ENCODE measurements at places on chromosomes 2 and 18.

- no peak for DNase-seq
Measured at GRCh38 chr2:157898591-157898996, 22.5 kb upstream of the ACVR1 start.

DNA sequence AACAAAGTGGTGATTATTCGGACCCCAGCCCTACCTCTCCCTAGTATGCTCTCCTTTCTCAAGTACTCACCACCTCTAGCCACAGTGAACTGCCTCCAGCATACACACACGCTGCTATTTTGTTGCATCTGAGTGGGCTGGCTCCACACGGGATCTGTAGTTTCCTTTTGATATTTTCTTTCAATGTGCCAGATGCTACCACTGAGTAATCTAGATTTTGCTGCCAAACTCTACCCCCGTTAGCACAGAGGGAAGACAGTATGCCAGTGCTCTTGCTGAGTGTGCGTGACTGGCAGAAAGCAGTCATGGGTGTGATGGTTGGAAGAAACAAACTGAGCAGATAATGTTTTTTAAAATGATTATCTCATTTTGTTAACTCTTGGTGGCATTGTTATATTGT lies 11.6 kb downstream of the CFLAR start:
- DNase-seq: peak; percentile 75

- DNase-seq: no peak
Measured at GRCh38 chr18:75937306-75937705, 509.8 kb upstream of the SMIM21 start.

GRCh38 chr2:70718241-70718640 lies 49.8 kb downstream of the ADD2 start:
- DNase-seq: no peak

DNA sequence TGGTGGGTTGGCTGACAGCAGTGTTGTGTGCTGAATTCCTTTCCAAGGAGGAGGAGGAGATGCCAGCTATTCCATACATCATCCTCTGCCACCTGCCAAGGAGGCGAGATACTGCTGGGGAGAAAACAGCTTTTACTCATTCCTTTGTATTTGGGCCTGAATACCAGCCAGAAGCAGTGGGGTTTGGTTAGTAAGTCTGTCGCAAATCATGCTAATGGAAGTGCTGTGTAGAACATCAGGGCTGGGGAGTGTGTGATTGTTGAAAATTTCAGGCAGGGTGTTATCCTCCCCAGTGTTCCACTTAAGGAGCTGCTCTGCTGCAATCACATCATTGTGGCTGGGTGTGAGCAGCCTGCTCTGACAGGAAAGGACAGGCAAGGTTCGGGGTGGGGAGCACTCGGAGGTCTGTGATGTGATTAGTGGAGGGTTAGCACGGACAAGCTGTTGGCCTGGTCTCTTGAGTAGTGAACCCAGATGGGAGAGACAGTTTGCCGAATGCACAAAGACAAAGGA lies 128.2 kb upstream of the DLX2 start:
- no peak for DNase-seq

GRCh38 chr2:8684878-8685696 lies 3.2 kb downstream of the ID2 start:
- no peak for DNase-seq

GRCh38 chr2:201220102-201220570 lies 37.2 kb downstream of the CASP10 start:
- no peak for DNase-seq

GRCh38 chr18:4551001-4551360 lies 95.9 kb upstream of the DLGAP1 start:
- no peak for DNase-seq
